ENCODE measurements at places on chromosomes 12 and 14. TPM values are rescaled to one million over a fixed set of nuclear protein-coding genes. Genes with fewer than 3 reads are reported as not detected.

GRCh38 chr12:50453872-50454271 lies 50.9 kb upstream of the DIP2B start:
- no peak for DNase-seq

DNA sequence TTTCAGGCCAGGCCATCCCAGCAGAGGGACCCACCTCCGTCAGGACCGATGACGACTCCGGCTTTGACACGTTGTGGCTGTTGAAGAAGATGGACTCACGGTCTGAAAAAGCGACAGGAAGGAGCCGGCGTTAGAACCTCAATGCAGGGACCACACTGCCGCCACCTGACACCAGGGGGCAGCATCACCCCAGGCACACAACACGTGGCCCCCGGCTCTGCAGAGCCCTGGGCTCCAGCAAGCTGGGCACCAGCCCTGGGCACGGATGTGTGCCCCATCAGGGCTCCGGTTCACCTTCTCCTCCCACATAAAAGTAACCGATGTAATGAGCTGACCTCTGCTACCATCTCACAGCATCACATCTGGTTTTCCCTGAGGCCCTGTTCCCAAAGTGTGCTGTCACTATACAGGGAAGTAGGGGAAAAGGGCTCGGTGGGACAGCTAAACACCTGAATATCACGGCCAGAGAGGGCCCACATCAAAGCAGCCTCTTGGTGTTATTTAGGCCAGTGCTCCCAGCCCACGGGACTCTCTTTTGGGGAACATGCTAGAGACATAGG lies 29.0 kb downstream of the CHGA start:
- peak; percentile 88 for DNase-seq

DNA sequence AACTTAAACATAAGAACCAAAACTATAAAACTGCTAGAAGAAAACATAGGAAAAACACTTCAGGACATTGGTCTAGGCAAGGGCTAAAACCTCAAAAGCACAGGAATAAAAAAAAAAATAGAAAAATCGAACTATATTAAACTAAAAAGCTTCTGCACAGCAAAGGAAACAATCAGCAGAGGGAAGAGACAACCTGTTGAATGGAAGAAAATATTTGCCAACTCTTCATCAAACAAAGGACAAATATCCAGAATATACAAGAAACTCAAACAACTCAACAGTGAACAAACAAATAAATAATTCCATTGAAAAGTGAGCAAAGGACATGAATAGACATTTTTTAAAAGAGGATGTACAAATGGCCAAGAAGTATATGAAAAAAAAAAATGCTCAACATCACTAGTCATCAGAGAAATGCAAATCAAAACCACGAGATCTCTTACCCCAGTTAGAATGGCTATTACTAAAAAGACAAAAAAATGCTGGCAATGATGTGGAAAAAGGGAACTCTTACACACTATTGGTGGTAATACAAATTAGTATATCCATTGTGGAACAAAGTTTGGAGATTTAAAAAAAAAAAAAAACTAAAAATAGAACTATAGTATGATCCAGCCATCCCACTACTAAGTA lies 152.0 kb downstream of the NDUFA12 start:
- DNase-seq = no peak

The LPAR5 gene
- total RNA-seq = 2.7 TPM

DNA sequence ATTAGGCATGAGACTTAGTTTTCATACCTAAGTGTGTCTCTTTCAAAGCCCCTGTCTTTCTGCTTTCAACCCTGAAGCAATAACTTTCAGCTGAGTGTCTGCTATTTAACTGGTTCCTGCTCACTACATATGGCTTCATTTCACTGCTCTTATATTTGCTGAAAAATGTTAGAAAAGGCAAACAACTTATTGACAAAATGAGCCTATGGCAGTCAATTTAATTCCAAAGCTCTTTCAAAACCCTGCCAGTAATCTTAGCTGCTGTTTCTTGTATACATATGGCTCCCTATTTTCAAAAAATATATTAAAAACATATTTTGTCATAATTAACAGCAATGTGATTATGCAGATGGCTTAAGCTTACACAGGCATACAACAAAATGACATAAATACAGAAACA lies 334.1 kb upstream of the MGAT4C start:
- DNase-seq = no peak

DNA sequence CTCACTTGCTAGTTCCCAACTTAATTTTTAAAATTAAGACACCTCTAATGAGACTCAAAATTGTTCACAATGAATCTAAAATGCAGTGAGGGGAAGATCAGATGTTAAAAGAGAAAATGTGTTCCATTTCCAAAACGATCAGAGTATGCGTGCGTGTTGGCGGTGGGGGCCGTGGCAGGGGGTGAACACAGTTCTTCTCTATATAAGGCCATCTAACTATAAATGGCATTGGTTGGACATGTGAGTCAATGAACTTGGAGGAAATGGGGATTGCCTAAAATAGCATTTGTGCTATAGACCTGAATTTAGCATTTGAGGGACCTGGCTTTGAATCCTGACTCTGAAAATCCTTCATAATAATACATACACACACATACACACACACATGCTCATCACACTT lies 149.4 kb downstream of the FOXN3 start:
- DNase-seq = no peak

DNA sequence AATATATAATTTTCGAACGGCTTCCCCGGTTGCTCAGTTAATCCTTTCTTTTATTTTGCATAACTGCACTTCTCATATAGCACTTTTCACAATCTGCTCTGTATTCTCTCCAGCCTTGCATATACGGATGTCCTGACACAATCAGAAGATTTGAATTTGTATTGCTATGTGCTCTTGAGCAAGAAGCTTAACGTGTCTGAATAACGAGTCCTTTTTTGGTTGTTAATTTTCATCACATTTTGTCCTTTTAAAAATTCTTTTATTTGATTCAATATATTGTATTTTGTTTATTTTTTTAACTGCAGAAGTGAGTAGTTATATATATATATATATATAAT lies 17.6 kb downstream of the A2M start:
- DNase-seq = no peak

GRCh38 chr12:119145367-119145766 lies 33.4 kb upstream of the HSPB8 start:
- DNase-seq = no peak

The HNF1A gene
- total RNA-seq = not detected

The DLK1 gene
- 1.3 TPM for total RNA-seq

The C12orf50 gene
- total RNA-seq = not detected

The PLEKHG3 gene
- total RNA-seq = 31.4 TPM

DNA sequence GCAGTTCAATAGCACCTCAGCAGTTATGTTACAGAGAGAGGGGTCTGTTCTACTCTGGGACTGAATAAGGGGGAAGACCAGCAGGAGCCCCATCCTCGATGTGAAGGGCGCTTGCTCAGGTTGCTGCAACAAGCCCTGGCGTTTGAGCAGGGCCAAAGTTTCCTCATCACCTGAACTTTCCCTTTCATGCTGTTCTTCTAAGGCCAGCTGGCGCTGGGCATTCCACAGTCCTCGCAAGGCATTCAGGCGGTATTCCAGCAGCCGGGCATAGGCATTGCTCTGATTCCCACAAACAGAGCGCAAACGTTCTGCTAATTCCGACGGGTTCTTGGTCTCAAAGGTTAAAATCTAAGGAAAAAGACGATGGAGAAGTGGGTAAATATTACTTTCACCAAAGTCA lies 62.8 kb downstream of the HECTD4 start:
- DNase-seq = no peak

- DNase-seq = no peak
Observed at GRCh38 chr14:32896979-32897697, 41.5 kb upstream of the NPAS3 start.

GRCh38 chr12:9323144-9323681 lies 115.0 kb upstream of the PZP start:
- DNase-seq = no peak

DNA sequence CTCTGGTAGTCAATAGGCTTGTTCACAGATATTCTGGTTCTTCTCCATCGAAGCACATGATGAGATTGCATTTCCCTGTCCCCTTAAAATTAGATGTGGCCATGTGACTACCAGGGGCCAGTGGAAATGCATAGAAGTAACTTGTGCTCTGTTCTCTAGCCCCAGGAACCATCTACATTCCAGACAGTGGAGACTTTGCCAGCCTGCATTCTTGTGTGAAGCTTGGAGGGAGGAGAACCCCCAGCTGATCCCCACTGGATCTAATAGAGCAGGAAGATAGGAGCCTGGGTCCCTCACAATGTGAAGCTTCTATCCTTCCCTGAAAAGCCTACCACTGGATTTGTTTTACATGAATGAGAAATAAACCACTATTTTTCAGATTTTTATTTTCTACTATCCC lies 130.1 kb downstream of the KITLG start:
- DNase-seq = no peak

DNA sequence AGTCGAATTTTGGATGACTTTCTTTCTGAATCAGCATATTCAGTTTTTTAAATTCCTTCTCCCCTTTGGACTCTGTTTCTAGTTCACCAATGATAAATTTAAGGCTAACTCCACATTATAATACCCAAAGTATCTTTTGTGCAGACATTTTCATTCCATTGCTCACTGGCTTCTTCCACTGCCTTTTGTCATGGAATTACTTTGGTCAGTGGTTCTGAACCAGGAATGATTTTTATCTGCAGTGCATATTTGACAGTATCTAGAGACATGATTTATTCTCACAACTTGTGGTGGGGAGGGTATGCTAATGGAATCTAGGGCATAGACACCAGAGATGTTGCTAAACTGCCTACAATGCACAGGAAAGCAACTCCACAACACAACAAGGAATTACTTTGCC lies 234.4 kb upstream of the PRKD1 start:
- DNase-seq = no peak

The LALBA gene
- total RNA-seq = not detected

The ZNF891 gene
- total RNA-seq = 2.0 TPM

DNA sequence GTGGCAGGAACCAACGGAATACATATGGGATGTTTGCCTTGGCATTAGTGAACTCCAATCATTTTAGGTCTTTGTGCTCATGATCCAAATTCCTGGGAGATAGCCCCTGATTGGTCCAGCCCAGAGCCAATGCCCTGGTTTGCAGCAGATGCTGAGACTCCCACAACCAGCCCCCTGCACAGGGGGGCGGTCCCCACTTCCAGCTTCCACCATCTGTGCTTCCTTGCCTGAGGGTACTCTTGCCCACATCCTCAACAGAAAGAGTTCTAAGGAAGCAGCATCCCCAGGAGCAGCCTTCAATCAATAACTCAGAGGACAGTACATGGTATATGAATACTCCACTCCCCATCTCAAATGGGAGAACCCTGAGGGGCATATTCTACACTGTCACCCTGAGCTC lies 39.7 kb upstream of the FICD start:
- no peak for DNase-seq

Data from endothelial cell (in vitro differentiated cells).